ENCODE measurements at places on chromosomes 7 and 10. TPM values are rescaled to one million over a fixed set of nuclear protein-coding genes. Genes with fewer than 3 reads are reported as not detected.

GARS1 gene
- 271 TPM for total RNA-seq

LRIT2 gene
- not detected for total RNA-seq

CISD1 gene
- total RNA-seq: 21.2 TPM

PNLIPRP2 gene
- not detected for total RNA-seq

TMEM184A gene
- total RNA-seq: 0.66 TPM

SYCE1 gene
- not detected for total RNA-seq

GRCh38 chr7:2936301-2936700, 92.2 kb upstream of the GNA12 start:
- no peak for DNase-seq

- DNase-seq: no peak
These were observed 87.3 kb upstream of the CYTH3 start for GRCh38 chr7:6359734-6360133.

- no peak for DNase-seq
These were observed 51.9 kb upstream of the PRKAR1B start for GRCh38 chr7:778968-779451.

- no peak for DNase-seq
These were observed 294.6 kb upstream of the ZNF32 start for GRCh38 chr10:43943119-43943817.

DNA sequence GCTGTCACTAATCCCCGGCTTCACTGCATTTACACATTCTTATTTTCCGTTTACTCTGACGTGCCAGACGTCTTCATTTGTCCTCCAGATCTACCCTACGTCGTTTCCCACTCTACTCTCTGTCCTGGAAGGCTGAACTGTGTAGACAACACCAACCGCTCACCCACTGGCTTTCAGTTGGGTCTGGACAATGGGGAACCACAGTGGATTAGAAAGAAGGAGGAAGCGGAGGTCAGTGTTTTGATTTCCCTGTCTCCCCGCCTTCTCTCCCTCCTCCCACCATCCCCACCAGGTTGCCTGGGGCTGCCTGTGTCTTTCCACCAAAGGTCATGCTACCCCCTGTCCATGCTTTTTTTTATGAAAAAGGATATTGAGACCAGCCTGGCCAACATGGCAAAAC, 14.0 kb upstream of the CTBP2 start:
- no peak for DNase-seq

GRCh38 chr7:99219985-99220384, 12.1 kb upstream of the KPNA7 start:
- DNase-seq: no peak

DNA sequence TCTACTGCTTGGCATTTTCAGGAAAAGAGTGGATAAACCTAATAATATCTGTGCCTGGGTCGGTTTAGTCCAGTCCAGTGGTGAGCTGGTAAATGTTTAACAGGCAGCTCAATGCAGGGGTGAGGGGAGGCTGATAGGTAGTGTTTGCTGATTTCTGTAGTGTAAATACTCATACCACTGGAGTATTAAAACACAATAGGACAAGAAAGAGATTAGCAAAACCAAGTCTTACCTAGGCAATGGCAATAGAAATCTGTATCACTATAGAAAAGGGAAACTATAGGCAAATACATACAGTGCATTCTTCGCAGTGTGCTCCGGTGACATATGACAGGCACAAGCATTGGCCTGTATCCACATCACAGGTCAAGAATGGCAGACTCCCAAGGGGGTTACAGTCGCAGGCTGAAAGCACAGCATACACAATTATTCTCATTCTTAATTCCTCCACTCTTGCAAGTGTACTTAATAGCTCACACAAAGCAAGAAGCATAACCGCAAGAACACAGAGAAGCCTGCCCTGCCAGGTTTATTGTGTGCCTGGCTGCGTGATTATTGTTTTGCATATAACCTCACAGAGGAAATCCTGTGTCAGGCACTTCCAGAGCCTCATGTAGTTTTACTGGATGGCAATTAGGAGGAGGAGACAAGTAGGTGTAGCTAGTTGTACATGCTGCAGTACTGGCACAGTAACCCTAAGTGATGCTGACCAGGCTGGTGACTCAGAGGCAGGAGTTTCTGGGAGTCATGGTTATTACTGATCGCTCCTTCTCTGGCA, 35.0 kb downstream of the LAMB4 start:
- DNase-seq: no peak

GRCh38 chr7:47453093-47454061, 128.5 kb downstream of the TNS3 start:
- no peak for DNase-seq

DNA sequence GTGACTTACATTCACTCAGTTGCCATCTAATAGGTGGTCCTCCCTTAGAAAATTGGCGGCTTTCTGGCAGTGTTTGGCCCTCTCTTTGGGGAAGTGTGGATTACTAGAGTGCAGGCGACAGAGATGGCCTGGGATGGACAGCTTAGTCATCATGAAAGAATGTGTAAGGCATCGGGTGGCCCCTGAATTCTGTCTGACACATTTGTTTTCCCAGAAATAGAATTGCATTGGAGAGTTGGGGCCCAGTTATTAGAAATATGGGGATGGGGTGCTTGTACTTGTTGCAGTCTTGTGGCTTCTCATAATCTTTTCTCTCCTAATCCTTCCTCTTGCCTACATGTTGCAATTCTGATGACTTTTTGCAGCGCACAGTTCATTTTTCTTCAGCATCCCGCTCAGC, 13.8 kb downstream of the TCF7L2 start:
- no peak for DNase-seq

- no peak for DNase-seq
These were observed 10.4 kb upstream of the EIF3A start for GRCh38 chr10:119090968-119091367.

Data from GM23338 (cell line).